ENCODE measurements at places on chromosomes 6 and 20.

GRCh38 chr20:45500022-45500421, 15.4 kb downstream of the SPINT3 start:
- DNase-seq: no peak

GRCh38 chr20:16861708-16862107, 113.5 kb downstream of the OTOR start:
- DNase-seq: no peak

- DNase-seq: no peak
Observed at GRCh38 chr6:3311826-3312225, 53.1 kb downstream of the PSMG4 start.

DNA sequence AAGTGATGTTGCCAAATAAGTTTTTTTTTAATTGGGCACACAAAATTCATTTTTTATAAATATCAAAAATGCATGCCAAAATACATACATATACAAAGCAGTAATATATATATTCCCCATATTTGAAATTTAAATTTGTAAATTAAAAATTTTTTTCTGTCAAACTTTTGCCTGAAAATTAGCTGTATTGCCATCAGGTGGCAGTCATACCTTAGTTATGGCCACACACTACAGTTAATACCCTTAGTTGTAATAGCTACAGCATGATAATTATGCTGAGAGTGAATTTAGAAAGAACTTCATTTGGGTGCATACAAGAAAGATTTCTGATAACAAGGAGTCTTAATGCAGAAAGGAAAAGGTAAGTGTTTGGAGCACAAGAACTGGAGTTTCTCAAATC, 46.2 kb upstream of the SDHAF4 start:
- DNase-seq: no peak

GRCh38 chr6:10685092-10685915, 9.1 kb downstream of the C6orf52 start:
- DNase-seq: no peak

DNA sequence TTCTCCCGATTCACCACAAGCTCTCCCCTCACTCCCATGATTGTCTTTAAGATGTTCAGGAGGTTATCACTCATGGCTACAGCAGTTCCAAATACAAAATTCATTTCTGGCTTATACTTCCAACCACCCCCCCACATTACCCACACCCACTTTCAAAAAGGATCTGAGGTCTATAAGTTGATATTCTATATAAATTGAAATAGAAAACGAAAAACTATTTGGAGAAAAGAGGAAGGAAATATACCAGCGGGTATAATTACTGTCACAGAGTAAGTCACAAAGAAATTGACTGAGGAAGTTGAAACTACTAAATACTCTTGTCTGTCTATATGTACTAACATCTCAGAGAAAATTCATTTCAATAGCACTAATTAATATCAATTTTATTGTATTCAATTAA, 112.7 kb upstream of the TNFAIP3 start:
- no peak for DNase-seq

GRCh38 chr20:63004607-63005364, 2.0 kb downstream of the BHLHE23 start:
- DNase-seq: no peak

GRCh38 chr6:13261464-13261994, 66.8 kb downstream of the TBC1D7 start:
- no peak for DNase-seq

- DNase-seq: no peak
Observed at GRCh38 chr6:149264629-149265028, 52.9 kb upstream of the TAB2 start.

DNA sequence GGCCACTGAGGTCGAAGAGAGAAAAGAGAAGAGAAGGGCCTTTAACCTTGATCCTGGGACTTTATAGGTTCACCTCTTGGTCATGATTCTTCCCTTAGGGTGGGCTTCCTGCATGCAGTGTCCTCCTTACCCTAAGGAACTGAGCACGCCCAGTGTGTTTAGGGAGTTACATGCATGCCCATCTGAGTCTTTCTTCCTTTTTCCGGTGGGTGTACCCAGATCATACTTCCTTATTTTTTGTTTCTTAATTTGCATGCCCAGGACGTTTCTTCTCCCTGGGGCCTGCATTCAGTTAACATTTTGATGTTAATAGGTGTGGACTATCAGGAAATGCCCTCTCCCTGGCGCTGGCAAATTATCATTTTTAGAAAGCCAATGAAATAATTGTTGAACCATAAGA, 91.5 kb downstream of the HTR1B start:
- DNase-seq: no peak

DNA sequence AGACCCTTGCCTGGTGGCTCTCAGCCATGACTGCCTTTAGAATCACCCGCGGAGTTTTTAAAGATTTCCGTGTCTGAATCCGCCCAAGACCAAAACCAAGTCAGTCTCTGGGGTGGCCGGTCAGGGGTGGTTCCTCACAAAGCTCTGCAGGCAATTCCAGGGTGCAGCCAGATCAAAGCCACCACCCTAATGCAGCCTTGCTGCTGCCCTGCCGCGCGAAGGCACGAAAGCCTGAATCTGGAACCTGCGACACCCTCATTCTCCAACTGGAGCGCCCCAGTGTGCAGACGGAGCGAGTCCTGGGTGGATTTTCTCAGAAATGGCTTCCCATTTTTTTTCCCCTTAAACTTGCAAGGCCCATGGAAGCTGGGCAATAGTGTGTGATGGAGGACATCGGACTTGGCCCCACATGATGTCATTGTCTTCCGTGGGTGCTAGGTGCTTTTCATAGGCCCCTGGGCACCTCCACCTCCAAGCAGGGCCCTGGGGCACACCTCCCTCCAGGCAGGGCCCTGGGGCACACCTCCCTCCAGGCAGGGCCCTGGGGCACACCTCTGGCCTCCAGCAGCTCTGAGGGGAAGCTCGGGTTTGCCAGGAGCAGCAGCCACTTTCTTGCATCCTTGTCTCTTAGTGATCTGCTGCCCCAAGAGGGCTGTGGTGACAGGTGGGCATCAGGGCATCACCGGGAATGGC, 343.1 kb downstream of the ZFAND3 start:
- DNase-seq: no peak

DNA sequence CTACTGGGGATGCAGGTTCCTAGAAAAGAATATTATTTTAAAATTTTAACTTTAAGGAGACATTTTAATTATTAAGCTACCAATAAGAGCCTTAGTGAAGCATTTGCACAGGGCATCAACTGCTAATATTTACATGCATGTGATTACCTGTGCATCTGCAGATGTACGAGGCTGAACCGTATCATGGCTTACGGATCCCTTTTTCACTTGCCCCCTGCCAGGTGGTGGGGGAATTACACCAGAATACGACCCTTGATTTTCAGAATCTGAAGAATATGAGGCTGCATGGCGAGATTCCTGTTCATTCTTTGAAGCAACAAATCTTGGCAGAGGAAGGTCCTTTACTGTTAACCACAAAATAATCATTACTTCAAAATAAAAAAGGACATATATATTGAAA, 42.7 kb downstream of the REPS1 start:
- DNase-seq: no peak

GRCh38 chr6:125819535-125820326, 29.0 kb downstream of the NCOA7 start:
- DNase-seq: no peak

GRCh38 chr6:62999796-63000195, 211.5 kb upstream of the FKBP1C start:
- DNase-seq: no peak

DNA sequence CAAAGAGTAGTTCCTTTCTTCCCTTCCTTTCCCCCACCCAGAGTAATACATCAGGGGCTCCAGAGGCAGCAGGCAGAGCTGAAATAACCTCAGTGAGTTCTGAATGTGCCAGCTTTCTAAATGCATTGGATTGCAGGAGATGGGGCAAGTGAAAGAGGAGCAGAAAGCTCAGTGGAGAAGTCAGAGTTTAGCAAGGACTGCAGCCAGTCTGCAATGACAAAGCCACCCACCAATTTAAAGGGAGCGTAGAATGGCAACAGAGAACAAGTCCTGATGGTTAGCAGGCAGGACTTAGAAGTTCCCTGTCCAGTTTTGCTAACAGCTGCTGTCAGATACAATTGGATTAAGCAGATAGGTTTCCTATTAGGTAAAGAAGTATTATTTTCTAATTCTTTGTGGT, 203.4 kb upstream of the RIN2 start:
- DNase-seq: no peak

DNA sequence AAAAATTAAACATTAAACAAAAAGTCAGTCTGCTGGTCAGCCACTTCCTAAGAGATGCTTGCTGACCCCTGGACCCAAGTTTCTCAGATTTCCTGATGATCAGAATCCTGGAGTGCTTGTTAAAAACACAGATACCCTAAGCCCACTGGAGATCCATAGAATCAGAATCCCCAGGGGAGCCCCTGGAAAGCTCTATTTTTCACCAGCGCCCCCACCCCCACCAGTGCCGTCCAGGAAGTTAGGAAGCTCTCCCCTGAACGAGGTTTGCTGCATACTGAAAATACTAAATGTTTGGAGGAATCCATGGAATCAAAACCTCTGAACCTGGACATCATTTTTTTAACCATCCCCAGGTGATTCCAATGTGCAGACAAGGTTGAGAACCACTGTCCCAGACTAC, 69.2 kb downstream of the BFSP1 start:
- no peak for DNase-seq

DNA sequence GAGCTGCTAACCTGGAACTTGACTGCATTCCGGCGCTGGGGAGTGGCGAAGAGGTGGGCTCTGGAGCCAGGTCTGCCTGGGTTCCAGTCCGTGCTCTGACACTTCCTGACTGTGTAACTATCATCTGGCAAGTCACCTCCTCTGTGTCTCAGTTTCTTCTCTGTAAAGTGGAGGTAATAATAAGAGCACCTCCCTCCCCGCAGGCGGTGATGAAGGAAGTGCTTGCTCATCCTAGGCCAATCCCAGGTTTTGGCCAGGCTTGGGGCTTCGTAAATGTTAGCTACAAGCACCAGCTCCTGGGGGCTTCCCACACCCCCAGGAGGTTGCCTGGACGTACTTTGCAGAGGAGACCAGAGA, 32.8 kb downstream of the SNAI1 start:
- no peak for DNase-seq

DNA sequence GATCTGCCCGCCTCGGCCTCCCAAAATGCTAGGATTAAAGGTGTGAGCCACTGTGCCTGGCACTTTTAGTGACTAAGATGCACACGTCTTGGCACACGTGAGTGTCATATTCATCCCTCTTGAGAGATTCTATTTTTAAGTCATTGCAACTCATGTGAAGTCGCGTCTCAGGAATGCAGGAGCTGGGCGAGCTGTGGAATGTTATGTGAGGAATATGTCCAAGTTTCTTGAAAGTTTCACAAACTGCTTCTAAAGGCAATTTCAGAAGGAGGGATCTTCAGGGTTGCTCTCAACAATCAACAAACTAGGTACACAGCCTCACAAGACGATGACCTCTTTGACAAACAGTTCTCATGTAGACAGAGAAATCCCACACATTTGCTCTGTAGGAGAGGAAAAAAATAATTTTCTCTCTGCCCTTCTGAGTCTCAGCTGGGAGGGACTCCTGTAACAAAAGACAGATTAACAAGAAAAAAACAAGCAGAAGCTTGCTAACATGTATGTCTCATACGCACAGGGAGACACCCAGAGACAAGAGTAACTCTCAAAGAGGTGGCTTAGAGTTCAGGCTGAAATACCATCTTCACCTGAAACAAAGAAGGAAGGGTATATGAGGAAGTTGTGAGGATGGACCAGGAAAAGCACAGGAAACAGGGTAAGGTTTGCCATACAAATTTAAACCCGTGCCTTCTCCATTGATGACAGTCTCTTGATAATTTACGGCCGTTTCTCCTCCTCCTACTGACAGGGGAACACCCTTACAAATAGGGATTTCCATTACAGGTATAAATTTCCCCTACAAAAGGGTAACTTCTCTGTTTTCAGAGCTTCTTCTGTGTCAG, 45.3 kb upstream of the FAM50B start:
- DNase-seq: no peak

DNA sequence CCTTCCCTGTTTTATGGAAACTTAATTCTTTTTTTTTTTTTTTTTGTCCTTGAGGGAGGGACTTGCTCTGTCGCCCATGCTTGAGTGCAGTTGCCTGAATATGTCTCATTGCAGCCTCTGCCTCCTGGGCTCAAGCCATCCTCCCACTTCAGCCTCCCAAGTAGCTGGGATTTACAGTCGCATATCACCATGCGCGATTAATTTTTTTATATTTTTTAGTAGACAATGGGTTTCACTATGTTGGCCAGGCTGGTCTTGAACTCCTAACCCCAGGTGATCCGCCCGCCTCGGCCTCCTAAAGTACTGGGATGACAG, 654 bp downstream of the TMEM14C start:
- no peak for DNase-seq

- DNase-seq: no peak
Observed at GRCh38 chr20:63117661-63118302, 98.1 kb downstream of the YTHDF1 start.

DNA sequence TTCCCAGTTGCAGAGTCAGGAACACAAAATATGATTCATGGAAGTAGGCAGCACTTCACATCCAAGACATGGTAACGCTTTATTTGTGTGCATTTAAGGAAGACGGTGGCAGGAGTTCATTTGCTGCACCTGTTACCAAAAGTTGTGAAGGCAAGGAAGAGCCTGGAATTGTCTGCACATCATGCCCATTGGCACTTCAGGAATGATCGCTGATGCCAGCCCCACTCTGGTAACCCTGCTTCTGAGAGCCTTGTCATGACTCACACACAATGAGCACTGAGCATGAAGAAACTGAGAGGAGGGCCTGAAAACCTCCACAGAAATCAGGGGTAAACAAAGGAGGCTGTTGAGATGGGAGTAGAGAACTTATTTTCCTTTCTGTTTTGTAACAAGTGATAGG, 181.1 kb downstream of the RPS12 start:
- DNase-seq: no peak

GRCh38 chr20:36792422-36792821, 18.9 kb upstream of the DSN1 start:
- peak; percentile 2 for DNase-seq

GRCh38 chr6:36818756-36819155, 20.5 kb downstream of the CPNE5 start:
- no peak for DNase-seq

GRCh38 chr6:20366082-20366830, 35.4 kb upstream of the E2F3 start:
- DNase-seq: peak; percentile 21

DNA sequence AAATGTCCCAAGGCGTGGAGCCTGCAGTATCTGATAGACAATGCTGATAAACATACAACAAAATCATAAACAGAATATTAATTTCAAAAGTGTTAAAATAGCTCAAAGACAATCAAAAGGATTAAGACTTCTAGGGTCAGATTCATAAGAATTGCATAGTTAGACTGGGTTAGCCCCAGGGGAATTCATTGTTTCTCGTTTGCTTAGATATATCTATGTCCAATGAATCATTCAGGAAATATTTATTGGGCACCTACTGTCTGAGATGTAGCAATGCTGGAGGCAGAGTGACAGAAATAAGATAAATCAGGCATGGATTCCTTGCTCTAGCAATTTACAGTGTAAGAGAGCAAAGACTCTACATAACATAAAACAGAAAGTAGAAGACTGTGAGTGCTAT, 124.4 kb upstream of the PRL start:
- DNase-seq: no peak

All from stimulated activated CD8-positive, alpha-beta memory T cell treated with anti-CD3 and anti-CD28 coated beads, Interleukin-7, amount 100 ng/mL, for 4 hours (primary cell).